ENCODE measurements at places on chromosomes 11 and 22.
A peak's percentile ranks its signal among the peaks of the same experiment; 100 is the strongest.

DNA sequence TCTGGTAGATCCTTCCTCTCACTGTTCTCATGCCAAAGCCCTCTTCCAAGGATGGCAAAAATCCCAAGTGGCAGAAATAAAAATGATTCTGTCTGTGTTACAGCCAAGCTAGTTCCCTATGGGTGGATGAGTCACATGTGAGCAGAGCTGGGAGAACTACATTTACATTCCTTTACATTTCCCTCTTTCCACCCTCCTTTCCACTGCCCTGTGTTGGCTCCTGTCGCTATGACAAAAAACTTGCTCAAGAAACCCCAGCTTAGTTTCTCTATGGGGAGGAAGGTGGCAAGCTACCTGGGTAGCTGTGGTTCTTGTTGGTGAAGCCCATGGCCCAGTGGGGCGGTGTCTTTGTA is 10.2 kb upstream of the DDB2 start:
- no peak for DNase-seq

- no peak for DNase-seq
Observed at GRCh38 chr11:75463106-75463774, 30.2 kb upstream of the KLHL35 start.

DNA sequence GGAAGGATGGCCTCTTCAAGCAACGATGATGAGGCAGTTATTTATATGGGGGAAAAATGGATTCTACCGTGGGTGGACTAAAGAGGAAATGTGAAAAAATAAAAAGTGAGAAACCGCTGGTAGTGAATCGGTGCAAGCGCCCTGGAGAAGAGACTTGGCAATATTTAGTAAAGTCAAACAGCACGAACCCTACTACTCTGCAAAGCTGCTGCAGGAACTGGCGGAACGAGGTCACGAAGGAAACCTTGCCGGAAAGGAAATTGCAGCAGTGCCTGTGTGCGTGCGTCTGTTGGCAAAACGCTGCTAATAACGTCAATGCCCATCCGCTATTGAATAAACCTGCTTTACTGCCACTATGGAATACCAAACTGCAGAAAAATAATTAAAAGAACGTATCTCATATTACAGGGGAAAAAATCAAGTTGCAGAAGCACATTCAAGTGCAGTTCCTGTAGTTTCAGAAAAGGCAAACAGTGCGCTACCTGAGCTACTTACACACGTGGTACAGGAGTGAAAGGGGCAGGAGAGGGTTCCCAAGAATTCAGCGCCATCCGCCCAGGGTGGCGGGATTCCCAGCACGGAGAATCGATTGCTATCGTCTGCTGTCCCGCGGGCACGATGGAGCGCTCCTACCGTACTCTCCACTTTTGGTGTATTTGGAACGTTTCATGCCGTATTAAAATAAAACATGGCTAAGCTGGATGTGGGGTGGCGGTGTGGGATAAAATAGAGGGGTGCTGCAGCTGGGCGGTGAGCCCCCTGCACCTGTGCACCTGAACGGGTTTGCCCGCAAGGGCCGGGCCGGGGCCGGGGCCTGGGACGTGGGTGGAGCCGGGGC is 585 bp upstream of the NADSYN1 start:
- peak; percentile 54 for DNase-seq

GRCh38 chr11:115146425-115146824 is 357.8 kb downstream of the CADM1 start:
- no peak for DNase-seq

- DNase-seq: peak; percentile 15
Observed at GRCh38 chr11:13669544-13670488, 1.3 kb downstream of the FAR1 start.

GRCh38 chr11:124762624-124763155 is 600 bp upstream of the ESAM start:
- DNase-seq: no peak

DNA sequence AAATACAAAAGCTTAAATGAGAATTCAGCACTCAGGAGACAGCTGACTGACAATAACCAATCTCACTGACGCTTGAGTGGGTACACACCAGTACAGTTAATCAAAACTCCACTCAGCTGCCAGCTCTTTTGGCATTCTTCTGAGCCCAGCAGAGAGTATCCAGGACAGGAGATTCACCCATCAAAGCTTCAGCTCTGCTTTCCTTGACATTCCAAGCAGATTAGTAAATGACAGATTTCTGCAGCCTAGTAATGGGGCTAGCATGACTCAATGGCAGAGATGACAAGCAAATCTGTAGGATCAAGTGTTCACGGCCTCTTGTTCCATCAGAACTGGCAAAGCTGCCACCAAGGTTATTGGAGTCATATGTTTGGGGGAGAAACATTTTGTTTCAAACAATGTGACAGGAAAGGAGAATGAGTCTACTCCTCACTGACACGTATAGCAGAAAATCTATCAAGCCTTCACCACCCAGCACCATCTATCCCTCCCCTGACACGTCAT is 420.0 kb downstream of the DYNC2H1 start:
- no peak for DNase-seq

DNA sequence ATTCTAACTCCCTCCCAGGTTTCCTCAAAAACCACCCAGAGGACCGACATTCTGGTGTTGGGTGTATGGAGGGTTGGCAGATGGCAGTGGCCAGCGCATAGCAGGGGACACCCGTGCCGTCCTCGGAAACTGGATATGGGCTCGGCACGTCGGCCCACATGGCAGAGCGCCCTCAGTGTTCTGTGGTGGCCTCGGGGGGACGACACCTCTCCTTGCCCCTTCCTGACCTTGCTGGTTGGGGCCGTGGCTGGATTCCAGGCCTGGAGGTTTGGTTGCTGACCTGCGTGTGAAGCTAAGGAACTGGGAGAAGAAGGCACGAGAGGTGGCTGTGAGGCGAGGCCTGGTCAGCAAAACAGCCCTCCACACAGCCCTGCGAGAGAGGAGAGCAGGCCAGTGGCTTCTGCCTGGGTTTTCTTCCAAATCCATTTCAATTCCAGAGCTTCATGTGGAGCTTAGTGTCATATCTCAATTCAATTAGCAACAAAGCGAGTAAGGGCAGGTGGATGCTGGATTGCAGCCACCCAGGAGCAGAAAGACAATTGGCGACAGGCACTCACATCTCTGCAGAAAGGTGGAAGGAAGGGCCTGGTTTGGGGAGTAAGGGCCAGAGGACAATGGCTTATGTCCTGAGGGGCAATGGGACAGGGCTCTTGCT is 478.4 kb downstream of the BRD1 start:
- DNase-seq: no peak
